ENCODE measurements at places on chromosomes 2 and 18. TPM values are rescaled to one million over a fixed set of nuclear protein-coding genes. Genes with fewer than 3 reads are reported as not detected.

The CCDC85A gene
- not detected for total RNA-seq

The MRPL33 gene
- total RNA-seq: 55.4 TPM

The IL1RN gene
- total RNA-seq: 4.2 TPM

The BARD1 gene
- 34.0 TPM for total RNA-seq

The INHBB gene
- not detected for total RNA-seq

The RAPGEF4 gene
- total RNA-seq: 0.31 TPM

The VSNL1 gene
- total RNA-seq: not detected

The LBX2 gene
- 1.1 TPM for total RNA-seq

The RSAD2 gene
- 2.4 TPM for total RNA-seq

The PLGLB1 gene
- total RNA-seq: 1.1 TPM

The COLEC11 gene
- total RNA-seq: not detected

The PMAIP1 gene
- 57.2 TPM for total RNA-seq

The TMEM169 gene
- 0.93 TPM for total RNA-seq

The KLHL29 gene
- total RNA-seq: 3.3 TPM

The SATB2 gene
- not detected for total RNA-seq

The SFTPB gene
- not detected for total RNA-seq

The ATG16L1 gene
- total RNA-seq: 42.4 TPM

The B4GALT6 gene
- total RNA-seq: 3.0 TPM

The PCARE gene
- not detected for total RNA-seq

The SFXN5 gene
- 12.0 TPM for total RNA-seq

The CEBPZOS gene
- total RNA-seq: 45.3 TPM

The ERBB4 gene
- total RNA-seq: not detected

The CYS1 gene
- 0.70 TPM for total RNA-seq

The SP140L gene
- total RNA-seq: 57.4 TPM

The TLK1 gene
- total RNA-seq: 112 TPM

The SCYGR4 gene
- total RNA-seq: not detected

The TLX2 gene
- 1.2 TPM for total RNA-seq

The TMEM198 gene
- total RNA-seq: 3.3 TPM

The CBLN2 gene
- not detected for total RNA-seq

The CTLA4 gene
- 118 TPM for total RNA-seq

The BCS1L gene
- 85.3 TPM for total RNA-seq

The SERPINB2 gene
- not detected for total RNA-seq

The RFX8 gene
- 1.2 TPM for total RNA-seq

The CRYGB gene
- not detected for total RNA-seq

The DPYSL5 gene
- not detected for total RNA-seq
